ENCODE measurements at places on chromosomes 11 and 22.

GRCh38 chr11:84215672-84216071 lies 929.5 kb upstream of the CCDC90B start:
- DNase-seq: no peak

- DNase-seq: no peak
Measured at GRCh38 chr11:47564933-47565339, 463 bp upstream of the PTPMT1 start.

DNA sequence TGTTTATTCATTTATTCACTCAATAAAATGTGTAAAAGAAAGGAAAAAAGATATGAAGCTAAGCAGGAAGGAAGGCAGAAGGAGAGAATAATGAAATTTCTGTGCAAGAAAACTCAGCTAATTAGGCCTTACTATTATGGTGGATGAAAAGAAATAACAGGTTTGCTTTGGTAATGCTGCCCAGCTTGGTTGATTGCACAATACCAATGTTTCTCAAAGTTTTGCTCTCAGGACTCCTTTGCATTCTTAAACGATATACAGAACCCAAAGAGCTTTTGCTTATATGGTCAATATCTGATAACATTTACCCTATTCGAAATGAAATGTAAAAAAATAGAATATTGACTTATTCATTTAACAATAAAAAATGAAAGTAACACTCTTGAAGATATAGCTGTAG lies 7.3 kb upstream of the CTSC start:
- no peak for DNase-seq

DNA sequence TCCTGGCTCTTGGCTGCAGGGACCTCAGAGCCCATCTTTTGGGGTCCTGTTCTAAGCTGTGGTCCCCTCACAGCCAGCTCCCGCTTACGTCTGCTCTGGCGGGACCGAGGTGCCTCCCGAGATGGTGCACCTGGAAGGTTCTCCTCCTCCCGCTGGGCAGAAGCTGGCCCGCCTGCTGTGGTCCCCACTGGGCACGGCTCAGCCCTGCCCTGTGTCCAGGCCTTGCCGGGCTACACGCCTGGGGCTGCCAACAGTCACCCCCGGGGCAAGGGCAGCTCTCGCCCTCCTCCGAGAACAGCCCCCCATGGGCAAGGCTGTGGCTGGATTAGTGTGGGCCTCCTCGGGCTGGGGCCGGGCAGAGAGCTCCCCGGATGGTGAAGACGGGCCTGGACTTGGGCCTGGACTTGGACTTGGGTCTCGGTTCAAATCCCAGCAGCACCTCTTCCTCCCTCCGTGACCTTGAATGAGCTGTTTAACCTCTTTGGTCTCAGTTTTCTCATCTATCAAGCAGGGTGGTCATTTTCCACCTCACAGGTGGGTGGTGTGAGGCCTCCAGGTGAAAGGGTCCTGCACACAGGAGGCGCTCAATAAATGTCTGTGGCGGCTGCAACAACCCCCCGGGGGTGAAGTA lies 998 bp downstream of the BAIAP2L2 start:
- no peak for DNase-seq

DNA sequence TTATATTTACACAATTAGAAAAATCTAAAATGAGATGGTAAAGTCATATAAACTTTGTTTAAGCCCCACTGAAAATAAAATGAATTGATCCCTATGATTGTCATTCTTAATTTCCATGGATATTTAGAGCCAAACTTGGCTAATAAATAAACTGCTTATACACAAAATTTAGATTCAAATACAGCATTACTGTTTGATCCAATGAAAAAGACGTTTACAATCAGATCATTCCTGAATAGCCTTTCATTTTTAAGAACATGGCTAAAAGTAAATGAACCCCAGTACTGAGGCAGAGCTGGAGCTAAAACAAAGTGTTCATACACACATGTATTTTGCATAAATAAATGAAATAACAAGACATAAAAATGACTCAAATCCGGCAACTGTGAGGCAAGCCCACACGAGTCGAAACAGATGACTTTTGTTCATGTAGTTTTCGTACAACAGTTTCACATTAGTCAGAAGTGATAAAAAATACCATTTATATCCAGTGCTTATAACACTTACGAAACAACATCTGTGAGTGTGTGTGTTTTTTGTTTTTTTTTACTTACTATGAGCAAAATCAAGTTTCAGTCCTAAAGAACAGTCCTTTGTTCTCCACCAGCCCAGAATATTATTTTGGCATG lies 386.5 kb downstream of the SOX6 start:
- no peak for DNase-seq

GRCh38 chr11:132256528-132257279 lies 886.3 kb downstream of the NTM start:
- DNase-seq: no peak

- no peak for DNase-seq
Measured at GRCh38 chr11:127247261-127247851, 246.8 kb upstream of the KIRREL3 start.

DNA sequence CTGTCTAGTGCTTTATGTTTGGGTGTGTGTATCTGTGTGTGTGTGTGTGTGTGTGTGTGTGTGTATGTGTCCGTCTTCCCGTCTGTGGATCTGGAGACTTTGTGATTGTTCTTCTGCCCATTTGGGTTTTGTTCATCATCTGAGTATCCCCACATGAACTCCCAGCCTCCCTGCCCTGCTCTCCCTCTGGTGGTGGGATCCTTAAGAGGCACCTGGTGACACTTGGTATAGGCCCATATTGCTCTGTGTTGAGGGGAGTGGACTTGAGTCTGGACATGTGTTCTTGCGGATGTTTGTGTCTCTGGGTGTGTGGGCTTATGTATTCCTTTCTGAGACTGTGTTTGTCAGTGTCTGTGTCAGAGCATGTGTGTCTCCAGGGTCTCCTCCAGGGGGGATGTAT lies 15.3 kb downstream of the RCOR2 start:
- no peak for DNase-seq

GRCh38 chr11:19812710-19813109 lies 100.1 kb downstream of the NAV2 start:
- no peak for DNase-seq

- DNase-seq: no peak
Measured at GRCh38 chr11:126426820-126427749, 71.6 kb downstream of the ST3GAL4 start.

DNA sequence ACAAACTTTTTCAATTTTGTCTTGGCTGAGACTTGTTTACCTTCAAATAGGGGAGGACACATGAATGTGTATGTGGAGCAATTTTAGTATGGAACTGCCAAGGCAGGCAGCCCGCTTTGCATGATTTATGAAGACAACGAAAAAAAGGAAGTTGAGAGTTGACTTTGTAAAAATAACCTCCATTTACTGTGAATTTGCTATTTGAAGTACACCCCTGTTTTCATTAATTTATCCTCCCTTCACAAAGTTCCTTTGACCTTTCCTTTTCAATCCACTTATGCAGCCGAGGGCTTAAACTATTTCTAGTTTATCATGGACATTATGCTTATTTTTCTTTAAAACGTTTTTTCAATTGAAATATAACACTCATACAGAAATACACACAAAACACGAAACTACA lies 369.6 kb upstream of the CADM1 start:
- no peak for DNase-seq

DNA sequence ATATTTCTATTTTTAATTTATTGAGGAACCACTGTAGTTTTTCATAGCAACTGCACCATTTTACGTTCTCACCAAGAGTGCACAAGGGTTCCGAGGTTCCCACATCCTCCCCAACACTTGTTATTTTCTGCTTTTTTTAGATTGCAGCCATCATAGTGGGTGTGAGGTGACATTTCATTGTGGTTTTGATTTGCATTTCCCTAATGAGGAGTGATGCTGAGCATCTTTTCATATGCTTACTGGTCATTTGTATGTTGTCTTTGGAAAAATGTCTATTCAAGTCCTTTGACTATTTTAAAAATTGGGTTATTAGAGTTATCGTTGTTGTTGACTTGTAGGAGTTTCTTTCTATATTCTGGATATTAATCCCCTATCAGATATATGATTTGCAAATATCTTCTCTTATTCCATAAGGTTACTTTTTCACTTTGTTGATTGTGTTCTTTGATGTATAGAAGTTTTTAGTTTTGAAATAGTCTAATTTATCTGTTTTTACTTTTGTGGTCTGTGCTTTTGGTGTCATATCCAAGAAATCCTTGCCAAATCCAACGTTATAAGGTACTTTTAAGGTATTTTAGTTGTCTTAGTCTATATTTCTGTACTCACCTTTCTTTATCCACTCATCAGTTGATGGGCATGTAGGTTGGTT lies 9.0 kb downstream of the NEAT1 start:
- no peak for DNase-seq

- DNase-seq: no peak
Measured at GRCh38 chr11:34166806-34167740, 61.6 kb downstream of the NAT10 start.

GRCh38 chr11:73414977-73415651 lies 38.9 kb downstream of the RELT start:
- DNase-seq: no peak

- DNase-seq: no peak
Measured at GRCh38 chr11:130580891-130581492, 132.5 kb downstream of the ADAMTS15 start.

- DNase-seq: no peak
Measured at GRCh38 chr11:71491940-71492339, 35.1 kb upstream of the KRTAP5-7 start.

Measured in stimulated activated CD4-positive, alpha-beta T cell treated with anti-CD3 and anti-CD28 coated beads, Interleukin-15, amount 100 ng/mL, for 1 hour (primary cell).